Ureter (tissue), 1 donor: ENCODE measurements at places on chromosomes 1 and 21. TPM values are rescaled to one million over a fixed set of nuclear protein-coding genes. Genes with fewer than 3 reads are reported as not detected.

The SHE gene
- total RNA-seq, result 13.3 TPM

The DNM3 gene
- total RNA-seq, result 7.9 TPM

The B3GALNT2 gene
- total RNA-seq, result 28.8 TPM

The UBE2G2 gene
- 126 TPM for total RNA-seq

The TRAF3IP3 gene
- total RNA-seq, result 6.2 TPM

The RABGAP1L gene
- 114 TPM for total RNA-seq
